Caki2 (cell line): ENCODE measurements at places on chromosomes 1 and 21. TPM values are rescaled to one million over a fixed set of nuclear protein-coding genes. Genes with fewer than 3 reads are reported as not detected.

Gene C1QB
- total RNA-seq = not detected in 2 replicates

Gene PSMB4
- 428 and 572 TPM in 2 replicates for total RNA-seq

Gene KIF14
- total RNA-seq = 7.3 and 10.0 TPM in 2 replicates

Gene GADD45A
- 9.5 and 24.1 TPM in 2 replicates for total RNA-seq

Gene CFHR4
- not detected in 2 replicates for total RNA-seq

Gene OPRD1
- total RNA-seq = not detected in 2 replicates

Gene PPCS
- total RNA-seq = 78.7 and 101 TPM in 2 replicates

Gene CFHR1
- total RNA-seq = 1.0 TPM in 1 of 2 replicates, not detected in the other

Gene GBP6
- not detected in 2 replicates for total RNA-seq

Gene OR2T4
- total RNA-seq = not detected in 2 replicates

Gene CHIA
- total RNA-seq = not detected in 2 replicates

Gene TP73
- total RNA-seq = 4.4 and 5.1 TPM in 2 replicates

Gene DNM3
- 1.7 TPM in 1 of 2 replicates, not detected in the other for total RNA-seq

Gene GNAT2
- total RNA-seq = not detected in 2 replicates

Gene LCE6A
- not detected in 2 replicates for total RNA-seq

Gene PM20D1
- not detected in 2 replicates for total RNA-seq

Gene LRRC38
- not detected in 2 replicates for total RNA-seq

Gene DNAJC11
- 34.8 and 36.9 TPM in 2 replicates for total RNA-seq

Gene OR2W3
- not detected in 2 replicates for total RNA-seq

Gene FCRL5
- total RNA-seq = not detected in 2 replicates

Gene KCNE2
- total RNA-seq = not detected in 2 replicates

Gene DMBX1
- not detected in 2 replicates for total RNA-seq

Gene KCND3
- total RNA-seq = not detected in 2 replicates

Gene MFAP2
- total RNA-seq = not detected in 2 replicates

Gene CR1L
- total RNA-seq = not detected in 2 replicates

Gene RTCA
- total RNA-seq = 17.9 and 21.3 TPM in 2 replicates

Gene HOOK1
- 5.0 and 5.5 TPM in 2 replicates for total RNA-seq

Gene ARHGAP29
- 31.9 and 37.5 TPM in 2 replicates for total RNA-seq

Gene INAVA
- 33.3 and 48.7 TPM in 2 replicates for total RNA-seq

Gene FBXO42
- 11.4 and 24.2 TPM in 2 replicates for total RNA-seq
